ENCODE measurements at places on chromosomes 12 and 14.

GRCh38 chr14:66998013-66998412 lies 191.2 kb upstream of the GARIN2 start:
- no peak for DNase-seq

- DNase-seq: no peak
Measured at GRCh38 chr14:21036751-21037150, 2.1 kb upstream of the RNASE13 start.

DNA sequence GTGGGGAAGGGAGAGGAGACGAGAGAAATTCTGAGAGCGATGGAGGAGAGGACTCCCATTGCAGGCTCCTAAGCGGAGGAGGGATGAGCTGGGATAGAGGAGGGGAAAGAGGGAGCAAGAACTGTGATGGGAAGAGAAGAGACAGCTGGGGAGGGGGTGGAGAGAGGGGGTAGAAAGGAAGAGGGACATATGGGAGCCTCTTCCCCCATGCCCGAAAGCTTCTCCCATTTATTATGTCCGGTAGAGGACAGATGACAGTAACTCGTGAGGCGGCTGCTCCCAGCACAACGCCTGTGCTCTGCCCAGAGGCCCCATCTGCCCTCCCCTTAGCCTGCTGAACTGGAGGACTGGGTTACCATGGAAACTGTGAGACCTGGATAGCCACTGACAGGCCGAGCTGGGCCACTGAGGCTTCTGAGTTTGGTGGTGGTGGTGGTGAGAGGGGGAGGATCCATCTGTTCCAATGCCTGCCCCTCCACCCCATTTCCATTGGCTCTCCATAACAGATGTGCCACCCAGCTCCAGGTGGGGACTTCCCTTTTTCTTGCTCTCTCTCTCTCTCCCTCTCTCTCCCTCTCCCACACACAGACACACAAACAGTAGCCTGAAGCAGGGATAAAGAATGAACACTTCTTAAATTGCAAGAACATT lies 8.3 kb downstream of the CPNE6 start:
- no peak for DNase-seq

GRCh38 chr12:110791589-110791988 lies 48.9 kb upstream of the PPP1CC start:
- no peak for DNase-seq

- no peak for DNase-seq
Measured at GRCh38 chr12:93319523-93320050, 58.1 kb upstream of the NUDT4 start.

- no peak for DNase-seq
Measured at GRCh38 chr14:68034896-68035295, 215.3 kb downstream of the RAD51B start.

GRCh38 chr14:104993808-104994591 lies 8.4 kb downstream of the CLBA1 start:
- DNase-seq: no peak

DNA sequence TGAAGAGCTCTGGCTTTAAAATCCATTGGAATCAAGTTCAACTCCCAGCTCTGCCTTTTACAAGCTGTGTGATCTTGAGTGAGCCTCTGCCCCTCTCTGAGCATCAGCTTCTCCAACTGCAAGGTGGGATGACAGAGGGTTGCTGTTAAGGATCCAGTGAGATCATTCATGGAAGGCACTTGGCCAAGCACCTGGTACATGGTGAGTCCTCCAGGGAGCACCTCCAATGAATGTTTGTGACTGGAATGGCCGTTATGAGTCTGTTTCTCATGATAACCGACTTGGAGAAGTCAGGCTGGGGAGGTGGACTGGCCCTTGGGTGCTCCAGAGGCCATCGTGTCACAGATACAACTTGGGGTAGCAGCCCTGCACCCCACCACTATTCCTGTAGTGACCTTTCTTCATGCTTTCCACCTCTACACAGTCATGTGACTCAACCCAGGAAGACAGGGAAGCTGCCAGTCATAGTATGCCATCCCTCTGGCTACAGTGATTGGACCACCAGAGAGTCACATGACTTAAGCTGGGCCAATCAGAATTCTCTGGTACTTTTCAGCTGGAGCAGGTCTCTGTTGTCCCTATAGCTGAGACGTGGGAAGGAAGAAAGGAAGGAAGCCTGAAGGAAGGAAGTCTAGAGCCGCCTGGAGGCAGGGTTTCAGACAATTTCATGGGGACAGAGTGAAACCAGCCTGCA lies 146.5 kb upstream of the MYL2 start:
- no peak for DNase-seq

GRCh38 chr12:8031872-8032241 lies 659 bp upstream of the FOXJ2 start:
- DNase-seq: no peak

GRCh38 chr14:102793531-102794328 lies 16.5 kb downstream of the TRAF3 start:
- DNase-seq: no peak

DNA sequence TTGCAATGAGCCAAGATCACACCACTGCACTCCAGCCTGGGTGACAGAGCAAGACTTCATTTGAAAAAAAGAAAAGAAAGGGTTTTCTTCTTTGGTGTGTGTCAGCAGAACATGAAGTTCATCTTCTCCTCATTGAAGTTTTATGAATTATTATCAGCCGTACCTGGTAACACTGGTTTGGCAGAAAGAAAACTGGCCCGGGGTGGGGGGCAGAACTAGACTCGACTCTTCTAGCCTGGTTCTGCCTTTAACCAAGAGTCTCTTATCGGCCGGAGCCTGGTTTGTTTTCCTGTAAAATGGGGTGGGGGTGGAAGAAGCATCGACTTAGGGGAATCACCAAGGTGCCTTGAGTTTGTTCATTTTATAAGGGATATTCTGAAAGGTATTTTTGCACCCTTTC lies 64.1 kb downstream of the TECPR2 start:
- DNase-seq: no peak

- no peak for DNase-seq
Measured at GRCh38 chr12:80353254-80353653, 90.8 kb upstream of the PTPRQ start.

DNA sequence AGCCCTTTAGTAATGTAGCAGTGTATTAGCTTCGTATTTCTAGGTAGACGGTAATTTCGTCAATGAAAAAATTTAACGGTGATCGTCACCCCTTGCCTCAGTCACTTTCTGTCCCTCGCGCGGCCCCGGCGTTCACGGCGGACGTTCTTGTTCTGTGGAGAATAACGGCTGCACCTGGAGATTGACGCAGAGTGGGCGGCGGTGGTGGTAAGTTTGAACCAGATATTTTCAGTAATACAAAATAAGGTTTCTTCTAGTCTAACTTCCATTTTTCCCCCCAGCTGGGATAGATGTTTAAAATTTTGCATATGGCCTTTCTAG lies 341 bp downstream of the ZNF10 start:
- no peak for DNase-seq

DNA sequence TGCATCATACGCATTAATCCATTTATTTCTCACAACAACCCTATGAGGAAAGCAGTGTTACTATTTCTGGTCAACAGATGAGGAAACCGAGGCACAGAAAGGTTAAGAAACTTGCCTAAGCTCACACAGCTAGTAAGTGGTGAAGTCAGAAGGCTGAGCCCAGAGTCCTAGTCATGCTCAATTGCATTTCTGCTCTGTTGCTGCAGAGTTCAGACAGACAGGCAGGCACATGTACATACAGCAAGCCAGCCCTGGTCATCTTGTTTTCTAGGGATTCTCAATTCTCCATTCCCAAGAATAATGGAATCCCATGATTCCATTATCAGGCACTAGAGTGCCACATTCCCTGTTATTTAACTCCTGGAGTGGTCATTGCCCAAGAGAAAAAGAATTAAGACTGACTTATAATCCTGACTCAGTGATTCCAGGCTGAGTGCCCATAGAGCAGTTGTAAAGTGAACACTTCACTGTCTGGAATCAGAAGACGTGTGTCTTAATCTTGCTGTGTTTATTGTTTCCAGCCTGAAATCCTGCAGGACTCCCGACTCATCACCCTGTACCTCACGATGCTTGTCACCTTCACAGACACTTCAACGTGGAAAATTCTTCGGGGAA lies 10.7 kb downstream of the UBE3B start:
- no peak for DNase-seq

- DNase-seq: no peak
Measured at GRCh38 chr14:65239143-65239937, 137.0 kb upstream of the MAX start.

GRCh38 chr12:754851-755562 lies 2.6 kb downstream of the WNK1 start:
- no peak for DNase-seq

DNA sequence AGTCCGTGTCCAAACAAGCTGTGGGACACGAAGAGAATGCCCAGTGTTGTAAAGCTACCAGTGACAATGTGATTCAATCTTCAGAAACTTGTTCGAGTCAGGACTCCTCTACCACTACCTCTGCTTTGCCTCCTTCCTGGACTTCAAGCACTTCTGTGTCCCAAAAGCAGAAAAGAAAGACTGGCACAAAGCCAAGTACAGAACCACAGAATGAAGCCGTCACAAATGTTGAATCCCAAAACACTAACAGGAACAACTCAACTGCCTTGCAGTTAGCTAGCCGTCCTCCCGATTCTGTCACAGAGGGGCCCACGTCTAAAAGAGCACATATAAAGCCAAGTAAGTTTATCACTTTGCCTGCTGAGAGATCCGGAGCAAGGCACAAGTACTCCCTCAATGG lies 284.9 kb downstream of the LRFN5 start:
- DNase-seq: no peak

DNA sequence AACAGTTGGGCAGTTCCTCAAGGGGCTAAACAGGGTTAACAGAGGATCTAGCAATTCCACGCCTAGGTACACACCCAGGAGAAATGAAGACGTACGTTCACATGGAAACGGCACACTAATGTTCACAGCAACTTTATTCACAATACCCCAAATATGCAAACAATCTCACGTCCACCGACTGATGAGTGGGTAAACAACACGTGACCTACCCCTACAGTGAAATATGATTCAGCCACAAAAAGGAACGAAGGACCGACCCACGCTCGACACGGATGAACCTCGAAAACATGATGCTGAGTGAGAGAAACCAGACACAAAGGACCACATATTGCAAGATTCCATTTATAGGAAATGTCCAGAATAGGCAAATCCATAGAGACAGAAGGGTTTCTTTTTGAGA lies 112.7 kb downstream of the NCOR2 start:
- no peak for DNase-seq

All from GDM1 (cell line).